Gastrocnemius medialis (tissue), 4 donors: ENCODE measurements at places on chromosomes 1 and 21.
A peak's percentile ranks its signal among the peaks of the same experiment; 100 is the strongest.

GRCh38 chr1:183655562-183656075 lies 2.5 kb upstream of the APOBEC4 start:
- peak; percentile 40 for DNase-seq

DNA sequence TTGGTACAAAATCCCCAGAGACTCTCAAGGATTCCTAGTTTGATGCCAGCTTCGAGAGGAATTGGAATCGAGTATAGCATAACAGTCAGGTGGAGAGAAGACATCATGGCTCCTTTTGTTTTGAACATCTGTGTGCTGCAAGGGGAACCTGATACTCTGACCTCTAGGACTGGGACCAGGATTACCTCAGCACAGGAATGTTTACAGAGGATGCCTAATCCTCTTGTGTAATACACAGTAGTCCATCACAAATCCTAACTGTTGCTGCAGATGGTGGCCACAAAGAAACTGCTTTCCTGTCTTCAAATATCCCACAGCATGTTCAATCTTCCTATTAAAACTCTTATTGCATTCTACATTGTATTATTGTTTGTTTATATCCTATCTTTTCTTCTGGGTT lies 111.8 kb upstream of the PRMT6 start:
- no peak for DNase-seq

- DNase-seq, result no peak
Observed at GRCh38 chr1:4762146-4762545, 107.7 kb downstream of the AJAP1 start.

GRCh38 chr1:119981496-119981895 lies 85.2 kb upstream of the ADAM30 start:
- DNase-seq, result no peak

GRCh38 chr1:43835082-43836021 lies 98.2 kb upstream of the ARTN start:
- DNase-seq, result no peak
